ENCODE measurements at places on chromosomes 5 and 9. TPM values are rescaled to one million over a fixed set of nuclear protein-coding genes. Genes with fewer than 3 reads are reported as not detected.

The NEUROG1 gene
- not detected for total RNA-seq

The KIF20A gene
- total RNA-seq = not detected

The ITK gene
- total RNA-seq = 2.8 TPM

The C5orf24 gene
- 53.8 TPM for total RNA-seq

The GMCL2 gene
- not detected for total RNA-seq

The PHF24 gene
- 1.5 TPM for total RNA-seq

The C7 gene
- 293 TPM for total RNA-seq

The ANXA1 gene
- total RNA-seq = 189 TPM

The SH3RF2 gene
- total RNA-seq = 4.1 TPM

The TMEM215 gene
- not detected for total RNA-seq

The KCNV2 gene
- not detected for total RNA-seq

The INSL6 gene
- not detected for total RNA-seq

Data from uterus (tissue), 4 donors.